DMS79 treated with DMSO at 0.1 percent for 48 hours (cell line): ENCODE measurements at places on chromosomes 7 and 10.

GRCh38 chr10:113520690-113521474 lies 32.0 kb upstream of the HABP2 start:
- peak; percentile 4 for DNase-seq

GRCh38 chr10:70913191-70913892 lies 25.0 kb upstream of the PCBD1 start:
- no peak for DNase-seq

DNA sequence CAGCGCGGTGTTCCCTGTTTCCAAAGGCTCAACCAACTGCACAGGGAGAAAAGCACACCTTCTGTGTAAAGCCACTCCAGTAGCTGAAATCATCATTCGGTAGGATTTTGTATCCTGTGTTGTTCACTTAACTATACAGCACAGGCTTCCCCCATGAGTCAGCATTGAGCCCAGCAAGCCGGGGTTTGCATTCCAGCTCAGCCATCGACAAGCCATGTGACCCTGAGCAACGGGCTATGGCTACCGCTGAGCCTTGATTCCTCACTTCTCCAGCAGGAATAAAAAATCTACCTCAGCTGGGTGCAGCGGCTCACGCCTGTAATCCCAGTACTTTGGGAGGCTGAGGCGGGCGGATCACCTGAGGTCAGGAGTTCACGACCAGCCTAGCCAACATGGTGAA lies 44.1 kb upstream of the ATP6V0A4 start:
- no peak for DNase-seq

- no peak for DNase-seq
Measured at GRCh38 chr7:30269490-30269889, 14.9 kb upstream of the ZNRF2 start.

GRCh38 chr7:70016044-70016770 lies 417.9 kb downstream of the AUTS2 start:
- DNase-seq = no peak

DNA sequence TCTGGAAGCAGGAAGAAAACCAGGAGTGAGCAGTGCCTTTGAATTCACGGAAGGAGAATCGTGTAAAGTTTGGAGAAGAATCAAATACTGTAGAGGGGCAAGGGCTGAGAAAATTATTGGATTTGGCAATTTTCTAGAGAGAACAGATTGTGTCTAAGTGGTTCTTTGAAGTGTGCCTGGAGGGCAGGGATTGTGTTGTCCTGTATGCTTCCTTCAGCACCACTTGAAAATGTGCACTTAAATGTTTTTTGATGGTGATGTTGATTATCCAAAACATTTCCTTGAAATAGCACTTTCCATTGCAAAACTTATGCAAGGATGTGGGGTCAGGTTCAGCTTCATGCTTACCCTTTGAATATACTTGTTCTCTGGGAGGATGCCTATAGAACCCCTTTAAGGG lies 360.2 kb downstream of the SORCS3 start:
- DNase-seq = no peak

GRCh38 chr10:4568731-4569130 lies 257.3 kb upstream of the AKR1E2 start:
- no peak for DNase-seq

- DNase-seq = peak; percentile 21
Measured at GRCh38 chr10:117374506-117375359, 507 bp downstream of the PDZD8 start.

GRCh38 chr7:102834466-102834865 lies 78.3 kb upstream of the LRRC17 start:
- DNase-seq = no peak

DNA sequence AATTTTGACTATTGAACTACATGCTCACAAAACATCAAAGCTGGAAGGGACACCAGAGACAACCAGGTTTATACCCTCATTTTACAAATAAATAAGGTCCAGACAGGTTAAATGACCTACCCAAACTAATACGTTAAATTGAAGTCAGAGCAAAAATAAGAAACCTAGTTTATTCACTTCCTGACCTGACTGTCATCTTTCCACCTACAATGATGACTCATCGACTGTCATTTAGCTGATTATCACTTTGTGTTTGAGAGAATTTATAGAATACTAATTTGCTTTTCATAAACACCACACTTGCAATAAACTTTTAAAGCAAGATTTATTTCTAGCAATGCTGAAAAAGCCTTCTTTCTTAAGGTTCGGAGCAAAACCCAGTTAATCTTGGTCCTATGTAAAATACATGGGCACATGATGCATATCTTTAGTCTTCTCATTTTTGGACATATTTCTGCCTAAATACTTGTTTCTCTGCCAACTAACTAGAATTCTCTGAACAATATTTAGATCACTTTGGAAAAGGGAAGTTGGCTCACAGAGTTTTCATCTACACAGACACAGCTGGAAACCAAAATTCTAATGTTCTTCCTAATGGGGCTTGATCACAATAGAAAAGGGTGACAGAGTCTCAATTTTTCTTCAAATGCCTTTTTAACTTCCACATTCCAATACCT lies 16.7 kb upstream of the LRRN3 start:
- DNase-seq = no peak

DNA sequence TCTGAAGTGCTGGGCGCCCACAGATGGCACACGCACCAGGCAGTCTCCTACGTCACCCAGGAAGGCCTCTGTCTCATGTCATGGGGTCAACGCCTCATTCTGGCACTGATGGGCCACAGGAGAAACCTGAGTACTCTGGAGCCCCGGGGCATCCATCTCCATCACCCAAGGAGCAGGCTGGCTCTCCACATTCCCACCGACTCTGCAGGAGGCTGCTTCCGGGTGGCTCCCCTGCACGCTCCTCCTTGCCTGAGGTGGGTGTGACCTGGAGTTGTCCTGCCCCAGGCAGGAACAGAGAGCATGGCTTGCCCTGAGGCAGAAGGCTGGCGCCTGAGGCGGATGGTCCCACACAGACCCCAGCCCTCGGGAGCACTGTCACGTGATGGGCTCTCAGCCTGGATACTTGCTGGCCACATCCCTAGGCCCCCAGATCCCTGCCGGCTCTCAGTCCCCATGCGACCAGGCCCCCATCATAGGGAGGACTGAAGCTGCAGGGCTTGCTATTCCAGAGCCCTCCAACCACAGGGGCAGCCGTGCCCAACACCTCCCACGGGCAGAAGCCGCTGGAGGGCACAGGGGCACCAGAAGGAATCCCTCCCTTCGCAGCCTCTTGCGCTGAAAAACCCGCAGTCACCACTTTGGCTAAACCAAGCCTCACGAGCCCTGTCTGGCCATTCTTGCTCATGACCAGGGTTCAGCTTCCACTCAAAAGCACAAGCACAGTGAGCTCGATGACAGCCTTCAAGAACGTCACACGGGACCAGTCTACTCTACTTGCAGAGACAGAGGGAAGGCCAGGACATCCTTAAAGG lies 80.7 kb downstream of the MAD1L1 start:
- no peak for DNase-seq

- DNase-seq = no peak
Measured at GRCh38 chr10:35731828-35732227, 89.7 kb upstream of the FZD8 start.
